ENCODE measurements at places on chromosomes 12 and 14.

GRCh38 chr12:122394626-122395194, 27.8 kb downstream of the CLIP1 start:
- DNase-seq, result no peak

GRCh38 chr12:57215668-57216013, 953 bp upstream of the NXPH4 start:
- DNase-seq, result no peak

GRCh38 chr12:90366286-90366685, 588.7 kb downstream of the CCER1 start:
- DNase-seq, result no peak

DNA sequence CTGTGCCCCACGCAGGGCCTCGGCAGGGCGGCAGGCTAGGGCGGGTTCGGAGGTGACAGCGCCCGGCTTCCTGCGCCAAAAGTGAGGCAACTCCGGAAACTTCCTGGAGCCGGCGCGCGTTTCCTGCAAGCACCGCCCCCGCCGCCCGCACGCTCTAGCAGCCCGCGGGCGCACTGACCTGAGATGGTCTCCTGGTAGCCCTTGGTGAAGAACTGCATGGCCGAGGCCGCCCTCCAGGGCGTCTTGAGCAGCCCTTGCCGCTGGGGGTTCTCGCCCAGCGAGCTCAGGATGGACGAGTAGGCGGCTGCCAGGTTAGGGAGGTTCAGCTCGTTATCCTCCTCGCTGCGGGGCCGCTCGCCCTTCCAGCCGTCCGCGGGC, 494 bp downstream of the GCH1 start:
- peak; percentile 90 for DNase-seq

DNA sequence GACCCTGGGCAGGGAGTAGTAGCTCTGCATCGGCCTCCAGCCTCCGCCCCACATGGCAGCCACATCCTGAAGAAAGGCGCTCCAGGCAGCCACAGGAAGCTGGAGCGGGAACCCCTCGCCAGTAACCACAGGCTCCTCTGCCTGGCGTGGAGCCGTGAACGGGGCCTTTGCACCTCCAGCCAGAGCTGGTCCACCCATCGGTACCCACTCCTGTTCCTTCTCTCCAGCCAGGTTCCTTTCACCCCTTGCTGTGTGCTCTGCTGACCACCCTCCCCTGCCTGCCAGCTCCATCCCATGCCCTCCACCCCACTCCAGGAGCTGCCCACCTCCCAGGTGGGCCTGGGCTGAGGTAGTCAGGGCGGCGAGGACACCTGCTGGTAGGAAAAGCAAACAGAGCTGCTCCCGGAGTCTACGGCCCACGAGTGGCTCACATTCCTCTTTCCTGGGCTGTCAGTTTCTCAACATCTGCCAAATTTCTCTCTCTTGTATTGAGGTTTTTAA, 2.7 kb downstream of the TGFB3 start:
- peak; percentile 47 for DNase-seq

GRCh38 chr12:81998761-81999378, 239.7 kb upstream of the PPFIA2 start:
- no peak for DNase-seq

DNA sequence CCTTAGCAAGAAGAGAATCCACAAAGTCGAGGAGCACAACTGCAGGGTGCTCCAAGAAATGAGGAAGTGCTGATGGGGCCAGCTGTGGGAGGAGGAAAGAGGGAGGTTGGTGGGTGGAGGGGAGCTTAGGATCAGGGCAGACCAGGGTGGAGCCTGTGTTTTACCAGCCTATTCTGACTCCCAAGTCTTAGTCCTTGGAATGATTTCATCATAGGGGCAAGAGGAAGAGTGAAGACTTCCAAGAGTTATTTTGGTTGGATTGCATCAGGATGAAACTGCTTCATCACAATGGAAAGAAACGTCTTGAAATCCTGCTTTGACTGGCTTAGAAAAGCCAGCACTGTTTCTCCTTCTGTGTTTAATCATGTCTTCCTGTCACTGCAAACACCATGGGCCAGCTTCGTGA, 194.0 kb downstream of the DPF3 start:
- DNase-seq, result no peak

DNA sequence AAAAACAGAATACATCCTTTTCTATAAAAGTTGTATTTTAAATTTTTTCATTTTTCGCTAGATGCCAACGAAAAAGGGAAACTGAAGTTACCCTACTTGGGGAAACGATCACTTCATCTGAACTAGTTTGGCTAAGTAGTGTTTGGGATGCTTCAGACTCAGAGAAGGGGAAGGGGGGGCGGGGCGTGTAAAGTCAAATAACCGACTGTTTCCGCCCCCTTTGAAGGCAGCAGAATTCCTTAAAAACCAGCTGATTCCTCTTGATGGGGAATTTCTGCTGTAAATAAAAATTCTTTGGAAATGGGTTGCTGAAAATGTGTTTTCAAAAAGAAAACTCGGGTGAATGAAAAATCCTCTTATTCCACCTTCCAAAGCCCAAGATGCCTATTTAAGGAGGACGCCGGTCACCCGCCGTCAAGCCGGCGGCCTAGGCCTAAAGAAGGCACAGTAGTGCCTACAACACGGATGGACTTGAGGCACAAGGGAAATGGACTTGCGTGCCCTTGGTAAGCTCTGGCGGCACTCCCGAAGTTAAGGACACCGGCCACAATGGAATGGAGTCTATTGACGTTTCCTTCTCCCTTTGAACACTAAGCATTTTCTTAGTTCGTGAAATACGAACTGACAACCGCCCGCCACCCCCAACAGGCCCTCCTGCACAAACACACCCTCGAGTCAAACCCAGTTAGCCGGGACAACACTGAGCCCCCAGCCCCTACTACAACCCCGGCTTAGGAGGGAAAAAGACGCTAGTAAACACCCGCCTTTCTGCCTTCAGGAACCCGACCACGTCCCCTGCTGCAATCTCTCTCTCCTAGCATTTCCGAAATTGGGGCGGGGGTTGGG, 1.9 kb downstream of the ATXN2 start:
- DNase-seq, result peak; percentile 23

- DNase-seq, result no peak
Observed at GRCh38 chr12:52200781-52201450, 9.1 kb upstream of the KRT80 start.

- no peak for DNase-seq
Observed at GRCh38 chr14:23657959-23658470, 21.9 kb downstream of the DHRS2 start.

- no peak for DNase-seq
Observed at GRCh38 chr12:108729612-108730364, 1.5 kb downstream of the CORO1C start.

- DNase-seq, result no peak
Observed at GRCh38 chr12:107129315-107129930, 36.1 kb upstream of the CRY1 start.

- DNase-seq, result peak; percentile 71
Observed at GRCh38 chr14:90697577-90698206, 118.5 kb downstream of the TTC7B start.

DNA sequence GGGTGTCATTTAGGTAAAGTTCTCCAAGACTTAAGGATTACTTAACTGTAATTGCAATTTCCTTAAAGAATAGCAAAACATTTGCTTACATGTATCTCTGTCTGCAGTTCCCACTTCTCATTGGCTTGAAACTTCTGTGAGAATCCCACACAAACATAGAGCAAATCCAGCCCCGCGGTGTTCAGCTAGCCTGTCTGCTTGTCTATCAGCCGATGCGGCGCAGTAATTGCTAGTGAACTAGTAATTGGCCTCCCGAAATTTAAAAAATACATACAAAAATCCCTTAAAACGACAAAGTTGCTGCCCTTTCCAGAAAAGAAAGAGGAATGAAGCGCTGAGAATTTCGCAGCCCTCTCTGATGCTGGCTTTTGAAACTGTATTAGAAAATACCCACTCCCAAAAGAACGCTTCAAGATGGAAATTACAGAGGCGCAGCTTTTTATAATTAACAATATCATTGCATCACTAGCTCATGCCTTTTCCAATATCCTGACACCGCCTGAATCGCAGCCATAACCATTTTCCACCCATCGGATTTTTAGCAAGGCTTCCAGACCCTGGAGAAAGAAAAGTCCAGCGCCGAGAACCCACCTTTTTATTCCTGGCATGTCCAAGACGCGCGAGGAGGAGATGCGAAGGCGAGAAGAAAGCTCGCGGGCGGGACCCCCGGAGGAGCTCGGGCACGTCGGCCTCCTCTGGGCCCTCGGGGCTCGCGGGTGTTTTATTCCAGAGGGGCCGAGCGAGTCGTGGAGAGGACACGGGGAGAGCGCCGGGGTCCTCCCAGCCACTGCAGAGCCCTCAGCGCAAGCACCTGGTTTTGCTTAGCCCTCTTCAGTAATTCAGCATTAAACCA, 646 bp downstream of the FBLN5 start:
- no peak for DNase-seq

DNA sequence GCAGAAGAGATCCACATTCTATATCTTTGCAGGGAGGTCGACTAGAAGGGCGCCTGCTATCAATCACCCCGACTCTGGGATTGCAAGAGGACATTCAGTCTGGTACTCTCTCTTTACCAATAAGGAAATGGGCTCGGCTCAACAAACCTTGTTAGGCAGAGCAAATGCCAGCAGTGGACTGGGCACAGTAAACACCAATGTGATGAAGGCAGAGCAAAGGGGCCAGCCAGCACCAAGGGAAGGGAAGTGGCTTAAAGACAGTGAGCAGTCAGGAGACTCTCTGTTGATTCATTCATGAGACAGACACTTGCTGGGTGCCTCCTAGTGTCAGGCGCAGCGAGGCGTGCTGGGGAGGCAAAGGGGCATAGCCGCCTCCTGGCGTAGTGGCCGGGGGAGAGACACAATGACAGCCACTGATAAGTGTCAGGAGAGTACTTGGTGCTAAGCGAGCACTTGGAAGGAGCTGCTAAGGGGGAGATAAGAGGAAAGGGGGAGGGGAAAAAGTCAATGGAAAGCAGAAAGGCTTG, 34.1 kb downstream of the TMCC3 start:
- no peak for DNase-seq

GRCh38 chr14:82731526-82731925, 1197.9 kb upstream of the SEL1L start:
- DNase-seq, result no peak

GRCh38 chr14:33486332-33486890, 464.5 kb downstream of the EGLN3 start:
- no peak for DNase-seq

DNA sequence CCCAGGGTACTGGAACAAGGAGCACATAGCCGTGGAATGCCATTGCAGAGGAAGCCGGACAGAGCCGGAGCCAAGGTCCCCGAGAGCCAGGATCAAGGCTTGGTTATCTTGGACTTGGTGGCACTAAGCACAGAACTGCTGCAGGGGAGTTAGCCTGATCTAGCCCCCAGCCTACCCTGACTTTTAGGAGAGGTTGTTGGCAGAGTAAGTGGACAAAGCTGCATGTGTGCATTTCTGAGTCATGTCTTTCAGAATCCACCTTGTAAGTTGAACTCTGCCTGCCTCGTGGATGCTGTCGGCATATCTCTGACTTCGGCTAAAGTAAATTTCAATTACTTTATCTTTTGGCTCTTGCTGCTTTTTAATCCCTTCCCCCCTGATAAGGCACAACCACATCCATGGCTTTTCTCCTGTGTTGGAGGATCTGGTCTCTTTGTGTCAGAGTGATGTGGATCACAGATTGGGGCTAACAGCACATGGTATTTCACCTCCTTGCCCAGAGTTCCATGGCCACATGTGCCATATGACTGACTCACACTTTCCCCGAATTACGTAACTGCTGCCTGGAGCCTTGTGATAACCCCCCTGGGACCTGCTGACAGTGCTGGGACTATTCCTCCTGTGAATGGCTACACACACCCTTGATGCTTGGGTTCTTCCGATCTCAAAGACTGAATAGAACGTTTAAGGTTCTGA, 240.3 kb downstream of the EMP1 start:
- DNase-seq, result no peak

DNA sequence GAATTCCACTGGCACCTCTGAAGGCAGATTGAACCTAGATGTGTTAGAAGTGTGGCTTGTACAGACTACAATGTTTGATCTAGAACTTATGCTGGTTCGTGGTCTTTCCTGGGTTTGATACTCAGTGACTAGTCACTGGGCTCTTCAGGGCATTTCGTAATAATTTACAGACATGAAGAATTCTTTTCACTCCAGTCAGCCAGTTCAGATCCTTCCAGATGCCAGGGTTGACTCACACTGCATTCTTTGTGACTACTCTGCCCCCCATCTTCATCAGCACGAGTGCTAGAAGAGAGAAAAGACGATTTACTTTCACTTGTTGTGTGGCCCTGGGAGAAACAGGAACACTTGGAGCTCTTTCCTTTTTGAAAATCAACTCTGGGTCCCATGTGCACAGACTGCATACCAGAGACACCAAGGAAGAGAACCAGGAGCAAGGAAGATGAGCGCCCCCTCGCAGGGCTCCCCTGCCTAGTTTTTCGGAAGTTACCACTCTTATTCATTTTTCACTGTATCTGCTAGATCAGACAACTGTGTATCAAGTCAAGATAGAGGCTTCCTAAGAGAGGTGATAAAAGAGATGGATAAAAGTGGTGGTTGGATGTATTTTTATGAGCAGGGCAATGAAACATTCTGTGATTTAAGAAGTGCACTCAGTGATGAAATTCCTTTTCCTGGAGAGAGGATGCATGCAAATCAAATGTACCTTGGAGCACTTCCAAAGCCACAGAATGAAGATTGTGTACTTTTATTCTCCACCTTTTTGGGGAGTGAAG, 33.5 kb upstream of the EVL start:
- DNase-seq, result no peak

DNA sequence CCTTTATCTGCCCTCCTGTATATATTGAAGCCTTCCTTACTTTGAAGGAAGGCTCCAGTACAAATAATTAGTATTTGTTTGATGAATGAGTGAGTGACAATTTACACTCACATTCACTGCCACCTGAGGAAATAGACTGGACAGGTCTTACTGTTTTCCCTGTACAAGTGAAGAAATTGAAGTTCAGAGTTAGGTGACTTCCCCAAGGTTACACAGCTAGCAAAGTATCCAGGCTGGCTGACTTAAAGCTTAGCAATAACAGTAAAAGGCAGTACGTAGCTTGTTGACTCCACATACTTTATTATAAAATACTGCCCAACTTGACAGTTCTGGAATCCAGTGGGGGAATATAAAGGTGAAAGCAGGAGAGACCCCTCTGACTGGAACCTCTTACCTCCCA, 2.6 kb upstream of the KRT18 start:
- no peak for DNase-seq

DNA sequence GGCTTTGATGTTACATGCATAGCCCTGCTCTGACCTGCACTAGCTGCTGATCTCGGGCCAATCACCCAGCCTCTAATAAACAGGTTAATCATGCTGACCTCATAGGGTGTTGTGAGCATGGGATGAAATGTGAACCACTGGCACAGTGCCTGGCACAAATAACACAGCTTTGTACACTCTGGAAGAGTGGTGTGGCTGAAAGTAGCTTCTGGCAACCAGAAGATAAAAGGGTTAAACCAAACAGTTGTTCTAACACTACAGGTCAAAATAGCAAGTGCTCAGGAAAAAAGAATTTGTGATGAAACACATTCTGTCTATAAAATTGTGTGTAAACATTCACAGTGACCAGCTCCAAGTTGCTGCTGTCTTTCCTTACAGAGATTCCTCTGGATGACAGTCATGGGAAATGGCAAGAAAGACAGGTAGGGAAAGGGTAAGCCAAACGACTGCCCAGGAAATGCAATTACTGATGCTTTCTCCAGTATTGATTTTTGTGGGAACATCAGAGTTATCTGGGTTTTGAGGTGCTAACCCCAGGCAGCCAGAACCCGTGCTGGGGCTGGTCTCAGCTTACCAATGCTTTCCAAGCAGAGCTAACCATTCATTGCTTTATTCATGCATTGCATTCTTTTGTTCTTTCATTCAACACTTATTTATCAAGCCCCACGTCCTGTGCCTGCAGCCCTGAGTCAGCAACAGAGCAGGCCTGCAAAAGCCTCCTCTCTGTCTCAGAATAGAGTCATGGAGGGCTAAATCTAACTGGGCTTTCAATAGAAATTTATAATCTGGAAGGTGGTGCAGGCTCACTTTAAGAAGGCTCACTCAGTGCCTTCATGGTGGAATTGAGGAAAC, 38.1 kb upstream of the CAPRIN2 start:
- DNase-seq, result no peak

Data from CD8-positive, alpha-beta T cell (primary cell).